Activated T-cell treated with anti-CD3 and anti-CD28 coated beads for 1 hour (primary cell): ENCODE measurements at places on chromosomes 13 and 19.

- DNase-seq: no peak
These were observed 203.2 kb downstream of the FGF14 start for GRCh38 chr13:102198418-102199311.

DNA sequence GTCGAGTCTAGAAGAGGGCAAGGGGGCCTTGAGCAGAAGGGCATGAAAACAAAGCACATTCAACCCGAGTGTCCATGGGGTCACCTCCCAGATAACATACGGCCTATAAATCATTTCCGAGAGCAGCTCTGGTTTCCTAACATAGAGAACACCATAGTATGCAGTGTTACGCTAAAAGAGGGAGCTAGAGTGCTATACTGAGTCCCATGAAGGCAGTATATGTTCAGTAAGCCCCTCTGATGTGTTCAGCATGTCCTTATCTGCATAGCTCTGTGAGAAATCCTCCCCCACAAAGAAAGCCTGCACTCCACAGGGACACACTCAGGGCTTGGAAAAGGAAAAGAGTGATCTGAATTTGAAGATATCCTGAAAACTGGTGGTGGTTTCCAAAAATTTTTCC is 175.4 kb downstream of the FLT1 start:
- no peak for DNase-seq

GRCh38 chr13:34826432-34826831 is 115.6 kb upstream of the NBEA start:
- DNase-seq: no peak

DNA sequence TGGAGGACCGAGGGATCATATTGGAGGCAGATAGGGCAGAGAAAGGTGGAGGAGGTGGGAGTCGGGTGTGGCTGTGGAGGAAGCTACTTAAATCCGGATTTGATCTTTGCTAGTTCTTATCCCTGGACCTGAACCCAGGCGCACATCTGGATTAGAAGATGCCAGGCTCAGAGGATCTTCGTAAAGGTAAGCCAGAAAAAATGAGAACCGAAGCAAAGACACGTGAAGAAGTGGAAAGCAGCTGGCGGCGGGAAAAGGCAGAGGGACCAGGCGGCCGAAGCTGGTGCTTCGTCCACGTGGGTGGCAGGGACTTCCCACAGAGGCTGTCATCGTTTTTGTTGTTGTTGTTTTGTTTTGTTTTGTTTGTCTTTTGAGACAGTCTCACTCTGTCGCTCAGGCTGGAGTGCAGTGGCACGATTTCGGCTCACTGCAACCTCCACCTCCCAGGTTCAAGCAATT is at the start of gene DPRX:
TSS of gene DPRX (plus strand) at position 51 of the 459 bp plus-strand sequence. CDS start at position 159, 108 bp downstream.
- DNase-seq: no peak

GRCh38 chr19:1324806-1325567 is 39.3 kb downstream of the EFNA2 start:
- peak; percentile 16 for DNase-seq

- no peak for DNase-seq
These were observed 16.1 kb upstream of the ZNF274 start for GRCh38 chr19:58166708-58167280.

- DNase-seq: no peak
These were observed 6.5 kb upstream of the EDDM13 start for GRCh38 chr19:56266051-56266450.

DNA sequence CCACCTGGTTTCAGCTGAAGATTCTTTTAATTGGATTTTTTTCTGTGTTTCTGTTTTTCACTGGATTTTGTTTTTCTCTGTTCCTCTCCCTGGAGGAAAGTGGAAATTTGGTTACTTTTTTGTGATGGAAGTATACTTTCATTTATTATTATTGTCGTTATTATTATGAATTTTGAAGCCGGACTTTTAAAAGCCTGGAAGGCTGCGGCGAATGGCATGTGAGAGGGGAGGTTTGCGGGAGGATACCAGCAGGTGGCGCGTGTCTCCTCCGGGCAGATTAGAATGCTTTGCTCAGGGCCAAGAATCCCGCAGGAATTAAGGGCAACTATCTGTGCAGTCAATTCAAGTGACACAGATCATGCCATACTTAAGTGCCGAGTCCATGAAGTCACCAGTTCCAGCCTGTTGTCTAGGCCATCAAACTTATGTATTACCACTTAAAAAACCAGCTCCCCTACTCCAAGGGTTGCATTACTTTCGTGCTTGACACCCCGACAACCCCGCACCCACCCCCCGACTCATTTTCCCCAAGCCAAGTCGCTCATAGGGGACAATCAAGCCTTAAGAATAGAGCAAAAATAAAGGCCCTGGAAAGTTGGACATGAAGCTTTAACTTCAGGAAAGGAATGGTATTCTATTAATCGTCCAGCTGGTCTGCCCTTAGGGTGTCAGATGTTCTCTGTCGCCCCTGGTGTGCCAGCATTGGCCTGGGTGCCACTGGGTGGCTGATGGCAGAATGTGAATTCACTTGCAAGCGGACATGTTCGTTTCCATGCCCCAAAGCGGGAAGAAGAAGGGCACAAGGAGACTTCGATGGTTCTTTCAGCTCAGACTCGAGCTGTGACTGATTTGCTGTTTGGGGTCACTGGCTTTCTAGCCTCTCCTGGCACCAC is 1.3 kb upstream of the LRCH1 start:
- DNase-seq: peak; percentile 58

DNA sequence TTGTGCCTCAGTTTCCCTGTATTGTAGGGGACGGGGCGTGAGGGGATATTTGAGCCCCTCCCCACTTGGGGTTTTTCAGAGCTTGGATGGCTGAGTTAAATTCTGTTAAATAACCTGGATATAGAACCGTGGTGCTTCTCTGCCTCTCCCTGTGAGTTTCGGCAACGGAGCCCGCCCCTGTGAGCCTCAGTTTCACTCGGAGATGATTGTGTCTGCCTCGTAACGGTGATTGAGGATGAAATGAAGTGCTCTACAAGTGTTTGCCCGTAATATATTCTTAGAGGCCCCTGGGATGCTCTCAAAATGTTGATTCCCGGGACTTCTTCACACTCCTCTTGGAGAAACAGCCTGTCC is 509 bp downstream of the KXD1 start:
- DNase-seq: no peak

DNA sequence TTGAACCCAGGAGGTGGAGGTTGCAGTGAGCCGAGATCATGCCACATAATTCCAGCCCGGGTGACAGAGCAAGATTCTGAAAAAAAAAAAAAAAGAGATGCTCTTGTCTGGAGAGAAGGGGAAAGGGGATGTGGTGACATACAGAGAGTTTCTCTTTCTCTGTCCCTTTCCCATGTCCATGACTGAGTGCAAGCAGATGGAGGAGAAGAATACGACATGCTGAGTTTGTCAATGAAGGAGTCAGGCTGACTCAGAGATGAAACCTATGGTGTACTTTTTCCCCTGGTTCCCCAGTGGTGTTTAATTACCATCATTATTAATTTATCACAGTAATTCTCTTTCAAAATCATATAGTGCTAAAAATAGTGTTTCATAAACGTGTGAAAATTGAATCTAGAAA is 448.8 kb downstream of the FOXO1 start:
- no peak for DNase-seq

DNA sequence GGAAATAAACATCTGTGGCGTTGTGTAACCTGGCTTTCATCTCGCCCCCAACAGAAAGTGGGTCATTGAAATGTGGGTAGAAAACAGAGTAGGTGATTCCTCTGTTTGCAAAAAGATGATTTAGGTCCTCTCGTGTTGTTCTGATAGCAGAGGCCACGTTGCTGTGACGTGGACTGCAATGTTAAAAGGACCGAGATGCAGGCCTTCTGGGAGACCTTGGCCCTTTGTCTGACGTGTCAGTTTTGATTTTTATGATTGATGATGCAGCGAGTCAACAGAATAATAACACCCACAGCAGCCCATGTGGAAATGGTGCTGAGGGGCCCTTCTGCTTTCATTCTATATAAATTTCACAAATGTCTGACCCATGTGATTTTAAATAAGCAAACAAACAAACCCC is 68.9 kb downstream of the FGF9 start:
- no peak for DNase-seq

- DNase-seq: no peak
These were observed 1.8 kb downstream of the MBNL2 start for GRCh38 chr13:97223711-97224541.

DNA sequence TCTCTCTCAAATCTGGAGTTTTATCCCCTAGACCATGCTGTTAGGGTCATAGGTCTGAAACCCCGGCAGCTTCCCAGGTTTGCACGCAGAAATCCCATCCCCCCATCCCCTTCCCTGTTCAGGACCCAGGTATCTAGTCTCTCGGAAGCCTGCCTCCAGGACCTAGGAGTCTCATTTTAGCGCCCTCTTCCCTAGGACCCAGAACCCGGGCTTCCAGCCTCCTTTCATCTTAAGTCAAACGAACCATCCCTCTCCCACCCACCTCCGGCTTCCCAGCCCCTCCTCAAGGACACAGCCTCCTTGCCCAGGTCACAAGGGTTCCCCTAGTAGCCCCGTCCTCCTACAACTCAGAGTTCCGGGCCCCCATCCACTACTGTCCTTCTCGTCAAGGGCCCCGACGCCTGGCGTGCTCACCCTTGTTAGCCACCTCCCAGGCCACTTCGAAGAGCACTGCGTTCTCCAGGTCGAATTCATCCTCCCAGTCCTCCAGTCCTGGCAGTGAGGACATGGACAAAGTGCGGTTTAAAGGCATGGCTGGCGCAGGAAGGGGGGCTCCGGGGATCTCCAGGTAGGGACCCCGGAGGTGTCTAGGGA is 431 bp downstream of the GYS1 start:
- peak; percentile 10 for DNase-seq

DNA sequence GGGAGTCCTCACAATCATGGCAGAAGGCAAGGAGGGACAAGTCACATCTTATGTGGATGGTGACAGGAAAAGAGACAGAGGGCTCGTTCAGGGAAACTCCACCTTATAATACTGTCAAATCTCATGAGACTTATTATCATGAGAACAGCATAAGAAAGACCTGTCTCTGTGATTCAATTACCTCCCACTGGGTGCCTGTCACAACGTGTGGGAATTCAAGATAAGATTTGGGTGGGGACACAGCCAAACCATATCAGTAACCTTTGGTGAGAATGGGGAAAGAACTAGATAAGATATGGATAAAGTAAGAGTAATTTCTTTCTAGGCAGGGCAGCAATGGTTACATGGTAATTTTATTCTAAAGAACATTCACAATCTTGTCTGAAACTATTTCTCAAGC is 344.9 kb upstream of the KLF12 start:
- DNase-seq: no peak

DNA sequence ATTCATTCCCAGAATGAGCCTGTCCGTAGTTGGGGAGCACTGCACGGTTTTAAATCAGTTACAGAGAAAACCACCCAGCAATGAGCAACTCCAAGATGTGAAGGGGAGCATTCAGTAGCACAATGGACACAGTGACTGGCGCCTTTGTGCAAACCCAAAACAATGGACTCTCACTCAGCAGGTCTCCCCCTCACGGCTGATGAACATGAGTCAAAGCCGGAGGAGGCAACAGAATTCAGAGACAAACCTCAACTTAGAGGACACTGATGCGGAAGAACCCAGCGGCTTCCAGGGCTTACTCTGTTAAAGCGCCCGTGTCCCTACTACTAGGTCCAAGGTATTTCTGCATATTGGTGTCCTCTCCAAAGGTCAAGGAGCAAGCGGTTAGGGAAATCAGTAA is 17.7 kb downstream of the PLEKHF1 start:
- no peak for DNase-seq

DNA sequence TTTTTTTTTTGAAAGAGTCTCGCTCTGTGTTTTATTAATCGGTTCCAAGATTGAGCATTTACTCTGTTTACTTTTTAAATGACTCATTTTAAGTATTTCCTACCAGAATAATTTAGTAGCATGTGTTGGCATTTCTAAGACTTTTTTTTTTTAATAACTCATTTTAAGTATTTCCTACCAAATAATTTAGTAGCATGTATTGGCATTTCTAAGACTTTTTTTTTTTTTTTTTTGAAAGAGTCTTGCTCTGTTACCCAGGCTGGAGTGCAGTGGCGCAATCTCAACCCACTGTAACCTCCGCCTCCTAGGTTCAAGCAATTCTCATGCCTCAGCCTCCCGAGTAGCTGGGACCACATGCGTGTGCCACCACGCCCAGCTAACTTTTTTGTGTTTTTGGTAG is 13.1 kb downstream of the SETDB2 start:
- DNase-seq: no peak

GRCh38 chr19:18851673-18852325 is 20.0 kb downstream of the UPF1 start:
- no peak for DNase-seq

DNA sequence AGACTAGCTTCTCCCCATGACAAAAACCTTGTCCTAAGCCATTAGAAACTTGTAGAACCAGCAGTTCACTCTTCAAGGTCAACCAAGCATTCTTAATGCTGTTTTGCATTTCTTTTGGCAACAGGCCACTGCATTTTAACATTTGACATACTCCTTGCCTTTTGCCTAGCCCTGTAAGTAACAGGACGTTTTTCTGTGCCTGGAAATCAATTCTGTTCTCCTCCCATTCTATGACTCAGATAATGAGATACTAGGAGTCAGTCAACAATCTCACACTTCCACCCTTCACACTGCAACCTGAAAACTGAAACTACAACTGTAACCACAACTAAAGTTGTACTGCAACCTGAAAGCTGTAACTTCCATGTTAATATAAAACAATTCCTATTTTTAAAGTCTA is 268.7 kb downstream of the MZT1 start:
- DNase-seq: no peak

GRCh38 chr13:23870356-23871140 is 18.7 kb downstream of the MIPEP start:
- DNase-seq: no peak

DNA sequence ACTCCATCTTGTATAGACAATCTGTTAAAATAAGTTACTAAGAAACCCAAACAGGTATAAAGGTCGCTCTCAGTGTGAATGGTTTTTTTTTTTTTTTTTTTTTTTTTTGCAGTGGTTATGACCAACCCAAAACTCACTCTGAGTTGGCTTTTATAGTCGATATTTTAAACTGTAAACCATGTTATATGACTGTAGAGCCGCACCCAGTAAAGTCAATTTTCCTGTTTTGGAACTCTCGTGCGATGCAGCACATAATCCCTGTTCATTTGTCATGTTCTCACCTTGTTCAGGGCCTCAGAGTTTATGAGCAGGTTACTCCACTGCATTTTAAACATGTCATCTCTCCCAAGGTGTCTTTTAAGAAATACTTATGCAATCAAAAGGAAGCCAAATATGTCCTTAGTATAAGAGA is 112.5 kb downstream of the KLF5 start:
- no peak for DNase-seq
